GDM1 (cell line): ENCODE measurements at places on chromosomes 7 and 10.

DNA sequence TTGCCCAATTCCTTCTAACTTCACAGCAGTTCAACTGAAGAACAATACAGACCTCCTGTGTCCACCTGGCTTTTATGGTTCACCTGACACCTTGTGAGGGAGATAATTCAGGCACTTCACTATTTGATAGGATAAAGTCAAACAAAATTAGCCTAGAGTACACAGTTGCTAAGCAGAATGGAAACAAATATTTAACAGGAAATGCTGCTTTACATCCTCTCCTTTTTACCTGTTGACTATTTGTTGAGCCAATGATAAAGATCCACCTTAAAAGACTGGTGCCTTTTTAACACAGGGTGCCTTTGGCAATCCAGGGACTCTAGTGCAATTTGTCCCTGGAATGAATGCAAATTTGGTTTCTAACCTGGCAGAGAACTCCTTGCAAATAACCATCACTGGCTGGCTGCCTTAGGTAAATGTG is 39.8 kb downstream of the ITPRID1 start:
- no peak for DNase-seq

- DNase-seq, result peak; percentile 81
These were observed at the start of gene NAPEPLD for GRCh38 chr7:103148994-103149807. NAPEPLD (minus strand) TSS chr7:103149099; CDS start chr7:103128776, 20,323 bp downstream.

GRCh38 chr7:4132221-4132620 is 549.9 kb upstream of the FOXK1 start:
- DNase-seq, result no peak

DNA sequence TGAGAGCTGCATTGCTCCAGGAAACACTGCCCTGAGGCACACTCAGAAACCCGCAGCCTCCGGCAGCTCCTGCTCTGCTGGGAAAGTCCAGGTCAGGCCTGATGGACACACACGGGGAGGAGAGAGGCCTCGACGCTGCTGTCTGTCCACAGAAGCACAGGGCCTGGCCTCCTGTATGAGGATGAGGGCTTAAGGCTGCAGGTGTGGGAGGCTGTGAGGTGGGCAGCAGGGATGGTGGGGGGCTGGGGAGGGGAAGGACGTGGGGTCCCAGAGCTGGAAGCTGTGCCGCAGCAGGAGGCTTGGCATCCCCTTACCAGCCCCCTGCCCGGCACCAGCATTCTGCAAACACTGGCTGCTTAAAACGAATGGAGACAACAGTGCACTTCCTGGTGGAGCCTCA is 186.2 kb downstream of the DNAJB6 start:
- DNase-seq, result no peak

DNA sequence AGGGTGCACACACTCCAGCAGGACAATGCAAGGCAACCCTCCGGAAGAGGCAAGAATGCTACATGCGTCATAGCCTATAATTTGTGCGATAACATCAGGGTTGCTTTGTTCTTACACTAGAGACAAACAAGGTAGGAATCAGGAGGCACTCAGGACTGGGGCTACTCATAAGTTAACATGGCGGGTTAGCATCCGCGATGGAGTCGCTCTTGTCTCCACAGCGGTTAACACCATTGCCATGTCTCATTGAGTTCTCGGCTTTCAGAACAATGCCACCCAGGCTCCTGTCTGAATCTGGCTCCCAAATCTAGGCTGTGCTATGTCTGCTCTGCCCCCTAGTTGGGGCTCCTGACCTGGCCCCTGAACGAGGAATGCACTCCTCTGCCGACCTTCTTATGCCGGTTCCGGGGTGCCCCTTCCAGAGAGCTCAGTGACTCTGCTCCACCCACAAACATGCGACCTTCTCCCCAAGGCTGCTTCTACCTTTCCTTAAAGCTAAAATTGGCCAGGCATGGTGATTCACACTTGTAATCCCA is 24.9 kb upstream of the SLF2 start:
- no peak for DNase-seq

GRCh38 chr7:92057375-92057774 is 76.9 kb downstream of the CYP51A1 start:
- no peak for DNase-seq

DNA sequence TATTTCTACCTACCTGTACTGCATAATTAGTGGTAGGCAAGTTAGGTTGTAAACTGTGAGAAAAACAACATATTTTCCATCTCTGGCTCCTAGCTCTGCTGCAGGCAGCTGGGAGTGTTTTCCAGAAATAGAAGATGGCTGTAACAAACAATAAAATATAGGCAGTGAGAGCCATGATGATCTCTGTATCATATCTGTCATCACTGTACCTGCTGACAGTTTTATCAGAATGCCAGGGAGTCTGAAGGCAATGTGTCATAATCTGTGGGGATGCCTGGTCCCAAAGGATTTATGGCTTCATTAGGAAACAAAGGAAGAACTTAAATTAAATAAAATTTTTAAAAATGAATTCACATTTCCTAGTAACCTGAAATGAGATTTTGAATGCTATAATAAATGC is 160.9 kb upstream of the SMIM30 start:
- no peak for DNase-seq
